Stimulated activated CD4-positive, alpha-beta T cell treated with anti-CD3 and anti-CD28 coated beads, Interleukin-1b, Interleukin-23, amount 100 ng/mL, for 4 hours (primary cell): ENCODE measurements at places on chromosomes 3 and 15.

GRCh38 chr3:122353215-122353614, 28.2 kb downstream of the CSTA start:
- no peak for DNase-seq

GRCh38 chr3:35498506-35499210, 140.7 kb upstream of the ARPP21 start:
- DNase-seq: no peak

DNA sequence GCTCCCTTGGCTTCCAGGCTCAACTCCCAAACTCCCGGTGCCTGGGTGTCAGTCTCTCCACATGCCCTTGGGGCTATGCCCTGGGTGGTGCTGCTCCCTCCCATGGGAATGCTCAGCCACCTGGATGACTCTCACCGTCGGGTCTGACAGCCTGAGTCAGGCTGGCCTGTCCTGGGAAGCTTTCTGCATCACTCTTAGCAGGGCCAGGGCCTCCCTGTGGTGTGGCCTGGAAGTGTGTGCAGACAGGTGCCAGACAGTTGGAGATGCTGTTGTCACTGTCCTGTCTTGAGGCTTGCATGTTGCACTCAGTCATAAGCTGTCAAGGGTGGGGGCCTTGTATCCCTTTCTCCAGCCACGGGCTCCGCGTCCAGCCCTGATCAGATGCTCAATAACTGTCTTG, 71.7 kb downstream of the GABRG3 start:
- no peak for DNase-seq

DNA sequence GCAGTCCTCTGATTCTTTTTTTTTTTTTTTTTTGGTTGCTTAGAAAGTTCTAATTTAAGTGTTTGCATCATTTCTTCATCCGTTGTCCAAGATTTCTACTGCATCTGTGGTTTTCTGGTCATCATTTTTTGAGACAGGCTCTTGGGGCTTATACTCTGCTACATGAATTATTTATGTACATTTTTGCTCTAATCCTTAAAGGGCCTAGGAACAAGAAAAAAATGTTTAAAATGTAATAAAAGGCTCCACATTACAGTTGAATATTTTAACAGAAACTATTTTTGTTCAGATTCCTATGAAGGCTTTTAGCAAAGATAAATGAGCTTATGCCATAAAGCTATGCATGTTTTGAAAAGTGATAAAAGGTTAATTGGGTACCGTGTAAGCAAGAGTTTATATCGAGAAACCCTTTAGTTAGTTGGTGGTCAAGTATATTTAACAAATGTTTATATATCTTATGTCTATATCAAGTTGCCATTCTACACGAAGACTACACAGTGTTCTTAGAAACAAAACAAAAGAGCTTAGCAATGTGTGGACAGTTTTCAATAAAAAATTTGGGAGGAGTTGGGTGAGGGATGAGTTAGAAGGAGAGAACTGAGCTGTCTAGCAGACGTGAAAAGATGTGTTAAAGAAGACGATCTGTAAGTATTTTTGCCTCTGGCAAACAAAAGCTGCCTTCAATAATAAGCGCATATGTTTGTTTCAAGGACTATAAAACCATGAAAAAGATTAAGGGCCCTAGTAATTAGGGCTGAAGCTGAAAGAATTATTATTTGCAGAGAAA, 563.6 kb upstream of the NAALADL2 start:
- DNase-seq: no peak

DNA sequence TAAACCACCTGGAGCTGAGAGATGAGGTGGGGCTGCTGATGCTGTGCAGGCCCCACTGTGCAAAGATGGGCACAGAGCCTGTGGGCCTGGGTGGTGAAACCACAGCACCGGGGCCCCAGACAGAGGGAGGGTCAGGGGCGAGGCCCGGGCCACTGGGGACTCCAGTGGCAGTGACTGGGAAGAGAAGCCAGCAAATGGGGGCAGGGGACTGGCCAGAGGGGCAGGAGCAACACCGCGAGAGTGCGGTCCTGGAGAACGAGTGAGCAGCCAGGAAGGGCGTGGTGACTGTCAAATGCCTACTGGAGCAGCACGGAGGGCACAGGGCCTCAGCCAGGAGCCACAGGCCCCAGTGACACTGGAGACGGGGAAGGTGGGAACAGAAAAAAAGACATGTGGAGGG, 39.8 kb downstream of the HCN4 start:
- no peak for DNase-seq
